ENCODE measurements at places on chromosomes 2 and 18. TPM values are rescaled to one million over a fixed set of nuclear protein-coding genes. Genes with fewer than 3 reads are reported as not detected.

- DNase-seq: no peak
Observed at GRCh38 chr2:119958670-119959268, 54.1 kb upstream of the EPB41L5 start.

Gene IL36B
- not detected for total RNA-seq

DNA sequence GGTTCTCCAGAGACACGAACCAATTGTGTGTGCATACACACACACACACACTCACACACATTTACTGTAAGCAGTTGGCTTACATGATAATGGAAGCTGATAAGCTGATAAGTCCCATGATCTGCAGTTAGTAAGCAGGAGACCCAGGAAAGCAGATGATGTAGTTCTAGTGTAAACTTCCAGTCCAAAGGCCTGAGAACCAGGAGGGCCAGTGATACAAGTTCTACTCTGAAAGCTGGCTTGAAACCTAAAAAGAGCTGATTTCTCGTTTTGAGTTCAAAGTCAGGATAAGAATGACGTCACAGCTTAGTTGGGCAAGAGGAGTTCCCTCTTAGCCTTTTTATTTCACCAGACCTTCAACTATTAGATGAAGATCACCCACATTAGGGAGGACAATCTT, 558.8 kb upstream of the PIK3C3 start:
- no peak for DNase-seq

DNA sequence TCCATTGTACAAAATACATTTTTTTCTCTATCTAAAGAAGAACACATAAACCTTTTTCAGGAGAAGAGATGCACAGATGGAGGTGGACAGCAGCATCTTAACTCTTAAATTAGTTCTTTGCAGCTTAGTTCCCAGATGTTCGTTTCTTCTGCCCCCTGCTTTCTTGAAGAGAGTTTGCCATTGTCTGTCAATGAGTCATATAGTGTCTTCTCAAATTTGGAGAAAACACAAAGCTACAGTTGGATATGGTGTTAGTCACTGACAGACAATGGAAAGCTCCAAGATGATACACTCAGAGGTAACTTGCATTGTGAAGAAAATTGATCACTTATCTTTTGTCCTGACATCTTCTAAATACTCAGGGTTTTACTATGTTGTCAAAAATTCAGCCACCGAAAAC, 48.8 kb upstream of the TMEFF2 start:
- no peak for DNase-seq

GRCh38 chr2:14256890-14257289, 375.6 kb upstream of the LRATD1 start:
- DNase-seq: no peak

DNA sequence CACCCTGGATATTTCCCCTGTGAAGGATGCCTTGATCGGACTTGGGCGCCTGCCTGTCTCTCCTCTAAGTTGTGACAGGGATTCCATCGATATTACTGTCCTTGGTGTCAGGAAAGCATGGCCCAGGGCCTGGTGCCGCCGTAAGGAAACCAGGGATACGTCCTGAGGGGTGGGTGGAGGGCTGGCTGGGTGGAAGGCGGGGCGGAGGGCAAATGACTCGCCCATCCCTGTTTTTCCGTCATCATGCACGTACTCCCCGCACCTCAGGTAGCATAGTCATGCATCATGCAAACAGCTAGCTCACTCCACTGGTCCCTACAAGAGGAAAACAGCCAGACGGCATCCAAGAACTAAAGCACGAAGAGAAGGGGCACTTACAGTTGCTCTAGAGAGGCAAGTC, 57.1 kb downstream of the PXDN start:
- DNase-seq: no peak

Gene SPATA3
- total RNA-seq: not detected

DNA sequence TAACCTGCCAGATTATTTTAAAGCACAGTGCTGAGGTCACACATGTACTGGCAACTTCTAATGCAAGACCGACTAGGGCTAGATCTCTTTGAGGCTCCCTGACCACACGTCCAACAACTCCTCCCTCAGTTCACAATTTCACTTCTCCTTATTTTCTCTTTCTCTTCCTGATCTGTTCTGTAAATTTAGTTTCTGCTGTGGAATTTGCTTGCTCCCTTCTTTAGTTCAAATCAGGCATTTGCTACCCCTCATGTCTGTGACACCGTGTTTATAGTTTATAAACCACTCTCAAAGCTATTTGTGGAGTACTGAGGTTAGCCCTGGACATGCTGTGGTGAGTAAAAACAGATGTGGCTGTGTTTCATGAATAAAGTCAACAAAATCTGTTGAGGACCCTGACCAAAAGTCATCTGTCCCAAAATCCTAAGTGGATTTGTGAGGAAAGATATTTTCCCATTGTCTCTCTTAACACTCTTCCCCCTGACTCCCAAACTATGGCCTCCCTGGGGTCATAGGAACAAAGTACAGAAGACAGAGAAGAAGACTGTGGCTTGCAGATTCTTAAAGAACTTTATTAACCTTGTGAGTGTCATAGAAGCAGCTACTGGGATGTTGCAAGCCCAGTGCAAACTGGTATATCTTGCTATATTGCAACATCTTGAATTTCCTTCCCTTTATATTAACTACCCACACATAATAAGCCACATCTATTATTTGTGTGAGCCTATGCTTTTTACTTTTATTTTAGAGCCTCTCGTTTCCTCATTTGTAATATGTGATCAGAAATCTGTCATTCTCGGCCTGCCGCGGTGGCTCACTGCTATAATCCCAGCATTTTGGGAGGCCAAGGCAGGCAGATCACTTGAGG, 3.5 kb upstream of the NAGK start:
- no peak for DNase-seq

Gene STPG4
- total RNA-seq: not detected

Gene SNTG2
- total RNA-seq: 0.22 TPM

- DNase-seq: no peak
Observed at GRCh38 chr2:43345391-43345813, 119.0 kb upstream of the ZFP36L2 start.

DNA sequence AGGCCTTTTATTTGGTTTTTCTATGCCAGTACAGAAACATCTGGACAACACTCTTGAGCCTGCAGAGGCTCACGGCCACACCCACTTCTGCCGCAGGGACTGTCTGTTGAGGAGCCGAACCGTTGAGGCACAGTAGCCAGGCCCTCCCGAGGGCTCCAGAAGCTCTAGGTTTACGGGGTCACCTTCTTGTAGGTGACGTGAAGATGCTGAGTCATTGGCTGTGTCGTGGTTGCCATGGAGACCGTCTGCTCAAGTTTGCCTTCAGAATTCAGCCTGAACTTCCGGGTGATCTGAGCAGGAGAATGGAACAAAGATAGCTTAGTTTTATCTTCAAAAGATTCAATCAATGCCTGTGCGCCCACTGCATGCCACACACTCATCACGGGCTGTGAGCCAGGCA, 25.9 kb downstream of the BOK start:
- DNase-seq: no peak

GRCh38 chr2:109304242-109304641, 175.2 kb downstream of the SH3RF3 start:
- DNase-seq: no peak

Gene BABAM2
- 24.6 TPM for total RNA-seq

Gene DQX1
- total RNA-seq: not detected

- DNase-seq: no peak
Observed at GRCh38 chr2:19350678-19351401, 7.6 kb downstream of the OSR1 start.

Gene REG1B
- not detected for total RNA-seq

Measured in epithelial cell of proximal tubule (primary cell).